ENCODE measurements at places on chromosomes 11 and 22.
A peak's percentile ranks its signal among the peaks of the same experiment; 100 is the strongest.

DNA sequence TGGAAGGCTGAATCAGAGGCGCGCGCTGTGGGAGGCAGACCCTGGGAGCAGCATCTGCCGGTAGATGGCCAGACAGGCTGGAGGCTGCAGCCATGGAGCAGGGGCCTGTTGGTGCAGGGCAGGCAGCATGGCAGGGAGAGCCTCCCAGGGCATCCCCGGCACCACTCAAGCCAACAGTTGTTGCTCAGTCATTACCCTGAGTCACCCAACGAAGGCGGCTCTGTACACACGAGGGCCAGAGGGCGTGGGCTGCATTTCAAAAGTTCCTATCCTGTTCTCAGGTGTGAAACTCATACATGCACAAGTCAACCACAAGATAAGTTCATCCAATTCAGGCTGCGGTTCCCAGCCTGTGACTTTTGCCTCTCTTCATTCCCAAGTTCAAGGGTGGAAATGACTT is 2.6 kb downstream of the ANO1 start:
- DNase-seq: no peak

GRCh38 chr11:19351426-19351825 is 110.7 kb upstream of the E2F8 start:
- DNase-seq: no peak

DNA sequence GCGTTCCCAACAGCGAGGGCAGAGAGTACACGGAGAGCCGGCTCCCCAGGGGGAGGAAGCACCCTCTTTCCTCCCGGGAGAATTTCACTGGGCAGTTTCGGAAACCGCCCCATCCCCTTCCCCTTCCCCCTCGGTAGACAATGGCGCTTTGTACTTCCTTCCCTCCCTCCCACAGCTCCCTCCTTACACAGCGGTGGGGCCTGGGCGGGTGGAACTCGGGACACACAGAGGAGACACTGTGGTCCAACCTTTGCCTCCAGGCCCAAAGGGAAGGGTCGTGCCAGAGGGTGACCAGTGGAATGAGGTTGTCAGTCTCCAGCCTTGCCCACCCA is 4.3 kb downstream of the SMTN start:
- no peak for DNase-seq

DNA sequence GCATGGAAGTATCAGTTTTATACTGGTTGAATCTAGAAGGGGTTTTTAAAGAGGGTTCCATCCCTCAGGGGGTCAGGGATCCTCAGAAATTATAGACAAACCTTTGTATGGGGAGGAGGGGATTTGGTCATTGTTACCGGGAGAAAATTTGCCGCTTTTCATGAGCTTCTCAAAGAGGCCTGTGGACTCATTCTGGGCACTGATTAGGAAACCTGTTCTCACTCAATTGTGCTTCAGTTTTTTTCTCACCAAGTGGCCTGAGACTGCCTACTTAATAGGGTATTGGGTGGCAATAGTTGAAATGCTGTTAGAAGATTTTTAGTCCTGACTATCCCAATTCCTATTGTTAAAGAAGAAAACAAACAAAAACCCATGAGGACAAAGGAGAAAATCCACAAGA is 14.0 kb downstream of the MPEG1 start:
- DNase-seq: no peak

DNA sequence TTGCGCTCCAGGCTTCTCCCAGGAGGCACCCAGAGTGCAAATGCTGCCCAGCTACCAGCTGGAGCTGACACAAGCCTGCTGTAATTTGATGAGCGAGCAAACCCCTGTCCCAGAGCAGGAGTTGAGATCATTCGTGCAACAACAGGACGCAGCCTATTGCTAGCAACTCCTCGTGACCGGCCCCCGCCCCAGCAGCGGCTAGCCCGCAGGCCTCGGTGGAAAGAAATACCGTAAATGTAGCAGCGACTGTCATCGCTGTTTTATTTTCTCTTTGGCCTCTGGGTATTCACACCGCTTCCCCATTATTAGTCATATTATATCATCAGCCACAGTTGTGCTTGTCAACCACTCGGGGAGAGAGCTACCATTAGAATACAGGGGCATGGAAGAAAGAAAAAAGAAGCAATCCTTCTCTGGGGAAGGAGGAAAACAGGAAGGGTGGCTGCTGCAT is 59.2 kb upstream of the ATXN10 start:
- peak; percentile 86 for DNase-seq

DNA sequence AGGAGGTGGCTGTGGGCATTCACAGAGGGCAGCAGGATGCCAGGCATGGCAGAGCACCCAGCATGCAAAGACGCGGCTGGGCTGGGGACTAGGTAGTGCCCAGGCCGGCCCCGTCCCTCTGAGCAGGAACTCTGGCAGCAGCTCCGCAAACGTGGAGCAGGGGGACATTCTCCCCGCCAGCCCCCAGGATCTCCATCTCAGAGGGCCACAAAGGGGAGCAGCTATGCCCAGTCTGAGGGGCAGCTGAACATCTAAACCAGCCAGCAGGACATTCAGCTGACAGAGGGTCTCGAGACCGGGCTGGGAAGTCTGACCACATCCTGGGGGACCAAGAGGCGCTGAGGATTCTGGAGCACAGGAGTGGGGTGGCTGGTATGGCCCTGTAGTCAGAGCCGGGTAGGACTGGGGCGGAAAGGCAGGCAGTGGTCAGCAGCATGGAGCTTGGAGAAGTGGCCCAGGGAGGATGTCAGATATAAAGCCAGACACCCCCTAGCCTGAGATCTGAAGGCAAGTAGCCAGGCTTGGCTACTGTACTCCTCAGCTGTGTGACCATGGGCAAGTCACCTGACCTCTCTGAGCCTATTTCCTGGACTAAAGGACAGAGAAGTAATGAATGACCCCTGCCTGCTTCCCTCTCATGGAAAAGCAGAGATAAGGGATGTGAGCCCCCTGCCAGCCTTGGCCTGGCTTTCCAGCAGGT is 10.2 kb downstream of the PMM1 start:
- no peak for DNase-seq

DNA sequence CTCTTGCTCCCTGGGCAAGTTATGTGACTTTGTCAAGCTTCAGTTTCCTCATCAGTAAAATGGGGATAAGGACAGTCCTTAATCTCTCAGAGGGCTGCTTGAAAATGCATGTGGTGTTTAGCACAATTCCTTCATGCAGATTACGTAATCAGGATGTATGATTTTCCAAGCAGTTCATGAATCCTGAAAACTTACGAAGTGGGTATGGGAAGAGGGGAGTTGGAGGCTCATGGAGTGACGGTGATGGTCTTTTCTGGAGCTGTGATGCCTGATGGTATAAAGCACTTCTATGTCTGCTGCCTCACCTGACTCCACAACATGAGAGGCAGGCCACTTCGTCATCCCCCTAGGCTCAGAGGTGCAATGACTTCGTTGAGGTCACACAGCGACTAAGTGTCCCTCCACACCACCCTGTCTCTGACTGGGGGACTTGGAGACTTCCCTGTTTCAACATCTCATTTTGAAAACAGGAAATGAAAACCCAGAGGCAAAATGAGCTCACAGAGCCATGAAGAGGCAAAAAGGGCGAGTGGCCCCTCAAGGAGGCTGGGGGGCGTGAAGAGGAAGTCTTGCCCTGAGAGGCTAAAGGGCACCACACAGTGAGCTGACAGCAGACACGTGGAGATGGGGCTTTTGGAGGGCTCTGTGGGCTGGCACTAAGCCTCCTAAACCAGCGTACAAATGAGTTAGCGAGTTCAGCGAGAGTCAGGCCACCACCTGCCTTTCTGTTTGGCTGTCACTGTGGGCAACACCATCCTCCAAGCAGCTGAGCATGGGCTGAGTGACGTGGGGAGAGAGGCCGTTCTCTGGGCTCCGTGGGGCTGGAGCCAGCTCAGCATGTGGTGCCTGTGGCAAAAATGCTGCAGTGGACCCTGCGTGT is 10.1 kb downstream of the MCM5 start:
- no peak for DNase-seq

DNA sequence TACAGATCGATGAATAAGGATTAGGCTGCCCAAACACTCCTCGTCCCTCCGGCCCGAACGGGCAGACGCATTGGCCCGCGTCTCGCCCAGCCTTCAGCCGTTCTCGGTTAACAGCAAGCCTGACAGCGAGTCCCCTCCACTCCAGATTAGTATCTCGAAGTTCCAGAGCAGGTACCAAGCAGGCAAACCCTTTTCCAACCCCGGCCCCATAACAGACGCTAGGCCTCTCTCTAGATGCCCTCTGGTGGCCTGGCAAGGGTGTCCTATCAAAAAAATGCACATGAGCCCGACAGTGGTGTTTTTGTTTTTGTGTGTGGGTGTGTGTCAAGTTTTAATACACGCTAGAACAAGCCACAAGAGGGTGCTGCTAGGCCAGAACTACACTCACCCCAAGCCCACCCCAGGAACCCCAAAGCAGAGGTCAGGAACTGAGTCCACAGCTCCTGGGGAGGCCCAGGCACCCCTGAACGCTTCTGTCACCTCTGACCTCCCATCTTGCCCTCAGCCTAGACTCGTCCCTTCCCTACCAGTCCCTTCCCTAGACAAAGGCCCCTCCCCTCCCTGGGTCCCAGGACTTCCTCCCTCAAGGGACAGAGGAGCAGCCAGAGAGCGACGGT is 658 bp upstream of the ARFGAP2 start:
- DNase-seq: peak; percentile 81

GRCh38 chr22:30357236-30357570 is 396 bp downstream of the CCDC157 start:
- DNase-seq: no peak

- DNase-seq: peak; percentile 24
Observed at GRCh38 chr11:7563281-7563680, 49.5 kb downstream of the PPFIBP2 start.

DNA sequence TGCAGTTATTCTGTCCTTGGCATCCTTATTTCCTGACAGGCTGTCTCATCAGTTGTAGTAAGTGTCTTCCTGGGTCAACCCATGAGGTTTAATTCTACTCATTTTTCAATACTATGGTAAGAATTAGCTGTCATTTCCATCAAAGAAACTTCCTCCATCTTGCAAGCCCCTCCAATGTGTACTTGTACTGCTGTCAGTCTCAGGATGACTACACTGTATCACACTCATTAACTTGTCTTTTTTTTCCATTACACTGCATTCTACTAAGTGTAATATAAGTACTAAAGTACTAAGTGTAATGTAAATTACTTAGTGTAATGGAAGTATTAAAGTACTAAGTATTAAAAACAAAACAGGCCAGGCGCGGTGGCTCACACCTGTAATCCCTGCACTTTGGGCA is 102.8 kb downstream of the CWF19L2 start:
- DNase-seq: no peak

GRCh38 chr11:34583818-34584217 is 37.1 kb upstream of the EHF start:
- DNase-seq: no peak

DNA sequence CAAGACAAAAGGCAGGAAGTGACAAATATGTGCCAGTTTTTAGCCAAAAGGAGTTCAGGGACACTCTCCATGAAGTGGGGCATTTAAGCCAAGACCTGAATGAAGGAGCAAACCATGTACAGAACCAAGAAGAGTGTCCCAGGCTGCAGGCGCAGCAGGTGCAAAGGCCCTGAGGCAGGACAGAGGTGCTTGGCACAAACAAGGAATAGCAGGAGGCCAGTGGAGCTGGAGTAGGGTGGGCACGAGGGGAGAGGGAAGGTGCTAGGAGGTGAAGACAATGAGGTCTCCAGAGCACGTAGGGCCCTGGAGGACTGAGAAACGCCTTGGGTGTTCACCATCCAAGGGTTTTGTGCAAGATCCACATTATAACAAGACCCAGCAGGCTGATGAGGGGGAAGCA is 474.1 kb downstream of the MN1 start:
- no peak for DNase-seq

DNA sequence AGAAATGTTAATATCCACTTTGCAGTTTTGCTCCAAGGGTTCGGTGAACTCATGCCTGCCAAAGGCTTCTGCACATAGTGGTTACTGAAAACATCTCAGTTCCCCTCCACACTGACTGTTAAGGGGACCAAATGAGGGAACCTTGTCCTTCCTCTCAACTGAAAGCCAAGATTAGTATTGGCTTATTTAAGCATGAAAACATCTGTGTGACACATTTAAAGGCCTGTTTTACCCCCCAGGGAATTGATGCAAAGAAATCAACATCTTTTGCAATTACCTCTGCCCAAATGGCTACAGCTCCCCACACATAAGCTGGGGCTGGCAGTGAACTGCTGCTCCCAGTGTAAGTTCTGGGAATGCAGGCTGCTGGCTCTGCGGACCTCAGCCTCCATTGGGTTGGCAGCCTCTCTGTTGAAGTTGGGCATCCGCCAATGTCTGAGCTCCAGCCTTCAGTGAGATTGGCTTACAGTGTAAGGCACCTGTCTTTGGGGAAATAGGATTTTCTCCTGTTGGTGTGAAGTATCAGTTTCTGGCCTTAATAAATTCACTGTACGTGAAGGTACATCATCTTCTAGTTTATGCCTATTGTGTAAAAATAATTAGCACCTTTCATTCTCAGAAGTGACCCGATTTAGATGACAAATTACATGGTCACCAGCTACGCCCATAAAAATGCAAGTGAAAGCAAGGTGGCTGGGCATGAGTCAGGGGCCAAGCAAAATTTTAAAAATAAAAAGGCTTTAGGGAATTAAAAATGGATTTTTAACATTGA is 213.4 kb upstream of the SYN3 start:
- peak; percentile 78 for DNase-seq

DNA sequence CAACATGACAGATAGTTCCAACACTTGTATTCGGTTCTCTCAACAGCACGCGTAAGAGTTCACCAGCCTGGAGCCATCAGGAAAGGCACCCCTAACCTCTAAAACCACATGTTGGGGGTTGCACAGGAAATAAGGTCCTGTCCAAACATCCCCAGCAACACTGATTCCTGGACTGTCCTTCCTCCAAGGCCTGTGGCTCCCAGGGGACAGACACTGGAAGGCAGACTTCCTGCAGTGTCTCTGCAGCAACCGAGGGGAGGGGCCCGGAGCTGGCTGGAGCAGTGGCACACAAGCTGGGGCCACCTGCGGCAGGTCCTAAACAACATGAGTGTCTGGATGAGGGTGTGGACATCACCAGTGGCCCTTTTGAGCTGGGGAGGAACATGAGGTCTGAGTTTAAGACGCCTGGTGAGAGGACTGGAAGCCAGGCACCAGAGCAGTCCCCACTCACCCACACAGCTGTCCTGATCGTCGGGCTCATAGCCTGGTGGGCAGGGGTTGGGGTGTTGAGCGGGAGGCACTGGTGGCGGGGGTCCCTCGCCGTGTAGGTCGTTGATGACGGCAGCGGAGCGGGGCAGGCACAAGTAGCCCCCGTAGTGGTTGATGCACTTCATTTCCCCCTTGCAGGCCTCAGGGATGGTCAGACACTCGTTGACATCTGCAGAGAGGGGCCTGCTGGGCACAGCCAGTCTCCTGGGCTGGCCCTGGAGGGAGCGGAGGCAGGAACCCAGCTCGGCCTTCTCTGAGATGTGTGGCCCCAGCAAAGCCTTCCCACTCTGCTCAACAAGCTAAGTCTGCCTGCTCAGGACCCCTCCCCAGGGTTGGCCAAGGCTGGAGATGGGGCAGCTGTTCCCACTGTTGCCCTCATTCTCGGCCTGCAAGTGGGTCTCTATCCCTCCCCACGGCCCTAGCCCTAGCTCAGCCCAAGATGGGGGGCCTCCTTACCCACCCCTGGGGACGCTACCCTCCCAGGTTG is 1.6 kb downstream of the EFEMP2 start:
- no peak for DNase-seq

All from fibroblast of the aortic adventitia (primary cell).